Right atrium auricular region (tissue), 2 donors: ENCODE measurements at places on chromosomes 6 and 20. TPM values are rescaled to one million over a fixed set of nuclear protein-coding genes. Genes with fewer than 3 reads are reported as not detected.
A peak's percentile ranks its signal among the peaks of the same experiment; 100 is the strongest.

- peak overlapping the region; percentile 87 for H3K27ac ChIP-seq
- peaks cover 26% of the 10 kb centered on the region for H3K4me1 ChIP-seq
- no peak for DNase-seq
- H3K27me3 ChIP-seq, result no peaks in the 10 kb centered on the region
Measured at GRCh38 chr20:34940081-34940481, 15.5 kb downstream of the GSS start.

DNA sequence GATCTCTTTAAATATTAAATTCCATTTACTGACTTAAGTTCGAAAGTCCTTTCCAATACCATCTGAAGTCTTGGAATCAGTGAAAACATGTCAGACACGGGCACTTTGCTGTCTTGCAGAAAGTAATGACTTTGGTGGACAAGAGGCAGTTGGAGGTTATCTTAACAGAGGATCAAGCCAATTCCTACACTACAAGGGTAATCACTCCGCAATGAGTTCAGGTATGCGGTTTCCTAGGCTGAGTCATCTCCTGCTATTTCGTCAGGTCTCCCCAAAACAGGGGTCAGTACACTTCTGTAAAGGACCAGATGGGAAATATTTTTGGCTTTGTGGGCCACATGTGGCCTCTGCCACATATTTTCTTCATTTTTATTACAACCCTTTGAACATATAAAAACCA lies 656.6 kb downstream of the KIF16B start:
- DNase-seq, result no peak
- no peak overlapping the region for H3K4me3 ChIP-seq
- H3K36me3 ChIP-seq, result no peaks in the 10 kb centered on the region
- no peaks in the 10 kb centered on the region for H3K27me3 ChIP-seq
- H3K4me1 ChIP-seq, result no peaks in the 10 kb centered on the region

The PSMB9 gene
- 17.6 TPM for total RNA-seq

DNA sequence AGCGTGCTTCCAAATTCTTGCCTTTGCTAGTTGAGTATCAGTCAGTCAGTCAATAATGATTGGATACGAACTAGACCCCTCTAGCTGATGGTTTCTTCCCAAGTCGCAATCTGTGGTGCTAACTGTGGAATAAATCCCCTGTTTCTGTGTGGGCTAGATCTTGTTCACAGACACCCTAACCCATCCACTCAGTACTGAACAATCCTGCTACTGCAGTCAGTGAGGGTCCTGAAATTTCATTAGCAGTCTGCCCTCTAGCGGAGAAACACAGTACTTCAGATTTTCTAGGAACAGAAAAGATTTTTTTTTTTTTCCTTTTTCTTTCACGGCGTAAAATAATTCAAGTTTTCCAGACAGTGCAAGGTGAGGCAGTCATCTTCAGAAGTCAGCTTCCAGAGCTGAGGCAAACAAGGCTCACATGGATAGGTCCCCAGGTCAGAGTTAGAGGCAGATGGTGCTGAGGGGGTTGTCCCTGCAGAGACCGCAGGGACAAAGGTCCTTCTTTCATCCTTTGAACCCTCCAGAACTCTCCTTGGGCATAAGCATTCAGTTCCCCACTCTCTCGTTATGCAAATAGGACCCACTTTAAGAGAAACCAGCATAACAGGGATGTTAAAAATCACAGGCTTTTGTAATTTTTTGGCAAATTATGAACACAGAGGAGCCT lies 119.6 kb downstream of the SCML4 start:
- H3K27ac ChIP-seq, result no peak overlapping the region
- H3K4me1 ChIP-seq, result no peaks in the 10 kb centered on the region
- no peaks in the 10 kb centered on the region for H3K27me3 ChIP-seq
- no peak for DNase-seq

- no peak for DNase-seq
- no peak overlapping the region for H3K4me3 ChIP-seq
- no peaks in the 10 kb centered on the region for H3K27me3 ChIP-seq
- H3K4me1 ChIP-seq, result no peaks in the 10 kb centered on the region
- no peak overlapping the region for H3K27ac ChIP-seq
Measured at GRCh38 chr6:149242883-149243282, 74.6 kb upstream of the TAB2 start.

GRCh38 chr6:128648022-128648598 lies 127.7 kb upstream of the PTPRK start:
- no peak for DNase-seq
- no peaks in the 10 kb centered on the region for H3K4me1 ChIP-seq
- H3K36me3 ChIP-seq, result no peaks in the 10 kb centered on the region
- H3K27ac ChIP-seq, result peak overlapping the region; percentile 63

DNA sequence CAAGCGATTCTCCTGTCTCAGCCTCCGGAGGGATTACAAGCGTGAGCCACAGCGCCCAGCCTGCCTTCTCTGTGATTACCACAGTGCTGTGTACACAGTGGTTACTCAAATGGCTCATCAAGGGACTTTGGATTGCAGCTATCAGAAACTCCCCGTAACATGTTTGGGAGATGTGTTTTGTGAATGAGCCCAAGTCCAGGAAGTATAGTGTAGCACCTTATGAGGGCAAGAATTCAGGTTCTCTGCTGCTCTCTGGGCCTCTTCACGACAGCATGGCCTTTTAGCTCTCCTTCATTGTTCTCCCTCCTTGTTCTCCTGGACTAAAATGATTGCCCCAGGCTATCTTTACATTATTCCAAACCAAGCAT lies 34.1 kb upstream of the RPL7L1 start:
- H3K36me3 ChIP-seq, result peaks cover 6% of the 10 kb centered on the region
- H3K27me3 ChIP-seq, result no peaks in the 10 kb centered on the region
- no peak overlapping the region for H3K27ac ChIP-seq

- no peaks in the 10 kb centered on the region for H3K36me3 ChIP-seq
- H3K27ac ChIP-seq, result no peak overlapping the region
- H3K4me3 ChIP-seq, result no peak overlapping the region
- no peaks in the 10 kb centered on the region for H3K4me1 ChIP-seq
- H3K27me3 ChIP-seq, result no peaks in the 10 kb centered on the region
Measured at GRCh38 chr20:33299111-33299603, 16.1 kb downstream of the BPIFB1 start.

DNA sequence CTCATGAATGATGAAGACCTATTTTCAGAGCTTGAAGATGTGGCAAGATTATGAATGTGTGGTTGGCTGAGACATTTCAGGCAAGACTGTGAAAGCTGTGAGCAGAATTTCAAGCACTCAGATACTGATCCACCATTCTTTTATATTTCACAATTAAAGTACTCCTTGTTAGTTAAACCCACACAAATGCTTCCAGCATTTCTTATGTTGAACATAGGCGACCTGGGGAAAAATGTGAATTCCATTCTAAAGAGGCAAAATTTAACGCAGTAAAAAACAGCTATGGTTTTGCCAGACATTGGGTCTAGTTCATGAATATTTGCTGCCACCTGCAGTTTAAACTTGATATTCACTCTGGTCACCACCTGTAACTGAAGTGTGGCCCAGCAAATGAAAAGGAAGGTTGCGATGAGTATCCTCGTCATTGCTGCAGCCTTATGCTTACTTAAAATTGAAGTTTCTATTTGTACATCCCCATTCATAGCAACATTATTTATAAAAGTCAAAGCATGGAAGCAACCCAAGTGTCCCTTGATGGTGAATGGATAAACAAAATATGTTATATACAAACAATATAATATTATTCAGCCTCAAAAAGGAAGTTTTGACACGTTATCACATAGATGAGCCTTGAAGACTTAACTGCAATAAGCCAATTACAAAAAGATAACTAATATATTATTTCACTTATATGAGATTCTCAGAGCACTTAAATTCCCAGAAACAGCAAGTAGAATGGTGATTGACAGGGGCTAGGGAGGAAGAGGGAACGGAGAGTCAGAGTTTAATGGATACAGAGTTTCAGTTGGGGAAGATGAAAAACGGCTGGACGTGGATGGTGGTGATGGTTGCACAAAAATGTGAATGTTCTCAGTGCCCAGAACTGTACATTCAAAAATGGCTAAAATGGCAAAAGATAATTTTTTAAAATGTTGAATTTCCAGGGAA lies 32.4 kb upstream of the FAM184A start:
- H3K4me3 ChIP-seq, result no peak overlapping the region
- no peak overlapping the region for H3K27ac ChIP-seq
- no peaks in the 10 kb centered on the region for H3K4me1 ChIP-seq
- no peak for DNase-seq
- H3K36me3 ChIP-seq, result no peaks in the 10 kb centered on the region

The C6orf52 gene
- total RNA-seq, result not detected

The TEAD3 gene
- total RNA-seq, result 19.3 TPM

DNA sequence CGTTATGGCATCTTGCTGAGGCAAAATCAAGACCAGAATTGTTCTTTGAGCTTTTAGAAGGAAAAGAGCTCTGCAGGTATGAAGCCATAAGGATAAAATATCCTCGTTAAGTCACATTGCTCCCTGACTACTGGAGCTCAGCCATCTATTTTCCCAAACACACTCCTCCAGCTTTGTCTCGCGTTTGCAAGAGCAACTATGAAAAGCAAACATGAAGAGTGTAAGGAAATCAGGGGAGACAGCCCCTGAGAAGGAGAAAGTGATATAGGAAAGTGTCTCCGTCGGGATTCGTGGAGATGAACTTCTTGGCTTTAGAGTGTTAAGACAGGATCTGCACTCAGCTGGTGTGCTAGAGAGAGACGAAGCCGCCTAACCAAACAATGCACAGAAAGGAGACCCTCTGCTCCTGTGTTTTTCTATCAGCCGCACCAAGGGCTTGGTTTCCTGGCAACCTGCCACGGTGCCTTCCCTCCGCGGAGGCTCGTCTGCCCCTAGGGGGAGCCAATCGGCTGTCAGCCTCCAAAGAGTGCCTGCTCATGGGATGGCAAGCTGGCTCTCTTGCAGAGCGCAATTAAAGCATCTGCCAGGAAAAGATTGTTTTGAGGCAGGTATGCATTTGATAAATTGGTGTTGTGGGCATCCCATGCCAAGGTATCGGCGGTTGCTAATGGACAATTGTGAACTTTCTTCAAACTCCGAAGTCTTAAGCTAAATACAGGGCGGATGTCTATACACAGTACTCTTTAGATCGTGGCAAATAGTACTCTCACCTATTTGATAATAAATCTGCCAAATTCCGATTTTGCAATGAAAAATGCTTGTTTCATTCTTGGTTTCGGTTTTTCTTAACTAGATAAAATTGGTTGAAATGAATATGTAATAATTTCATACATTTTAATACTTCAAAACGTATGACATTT lies 603.2 kb downstream of the RNF144B start:
- no peak overlapping the region for H3K27ac ChIP-seq
- H3K36me3 ChIP-seq, result no peaks in the 10 kb centered on the region
- H3K4me1 ChIP-seq, result no peaks in the 10 kb centered on the region
- no peaks in the 10 kb centered on the region for H3K27me3 ChIP-seq
- H3K4me3 ChIP-seq, result no peak overlapping the region
- DNase-seq, result peak; percentile 61

DNA sequence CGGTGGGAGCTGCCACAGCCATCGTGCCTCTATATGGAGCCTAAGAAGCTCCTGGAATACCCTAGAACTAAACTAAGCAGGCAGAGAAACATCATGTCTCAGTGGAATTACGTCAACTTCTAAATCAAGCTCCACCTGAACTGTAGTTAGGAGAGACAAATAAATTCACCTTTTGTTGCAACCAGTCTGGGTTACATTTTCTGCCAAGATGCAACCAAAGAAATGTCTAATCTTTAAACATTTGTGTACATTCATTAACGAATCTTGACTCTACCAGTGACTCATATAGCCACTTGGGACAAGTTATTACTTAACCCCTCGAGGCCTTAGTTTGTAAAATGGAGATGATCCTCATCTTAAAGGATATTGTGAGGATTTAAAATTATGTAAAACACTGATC lies 8.9 kb downstream of the PTPRK start:
- no peak overlapping the region for H3K4me3 ChIP-seq
- no peak for DNase-seq
- no peaks in the 10 kb centered on the region for H3K36me3 ChIP-seq

GRCh38 chr6:136669299-136669699 lies 119.1 kb upstream of the MAP7 start:
- H3K27ac ChIP-seq, result no peak overlapping the region
- H3K4me1 ChIP-seq, result no peaks in the 10 kb centered on the region
- H3K4me3 ChIP-seq, result no peak overlapping the region
- H3K36me3 ChIP-seq, result no peaks in the 10 kb centered on the region
- no peaks in the 10 kb centered on the region for H3K27me3 ChIP-seq

DNA sequence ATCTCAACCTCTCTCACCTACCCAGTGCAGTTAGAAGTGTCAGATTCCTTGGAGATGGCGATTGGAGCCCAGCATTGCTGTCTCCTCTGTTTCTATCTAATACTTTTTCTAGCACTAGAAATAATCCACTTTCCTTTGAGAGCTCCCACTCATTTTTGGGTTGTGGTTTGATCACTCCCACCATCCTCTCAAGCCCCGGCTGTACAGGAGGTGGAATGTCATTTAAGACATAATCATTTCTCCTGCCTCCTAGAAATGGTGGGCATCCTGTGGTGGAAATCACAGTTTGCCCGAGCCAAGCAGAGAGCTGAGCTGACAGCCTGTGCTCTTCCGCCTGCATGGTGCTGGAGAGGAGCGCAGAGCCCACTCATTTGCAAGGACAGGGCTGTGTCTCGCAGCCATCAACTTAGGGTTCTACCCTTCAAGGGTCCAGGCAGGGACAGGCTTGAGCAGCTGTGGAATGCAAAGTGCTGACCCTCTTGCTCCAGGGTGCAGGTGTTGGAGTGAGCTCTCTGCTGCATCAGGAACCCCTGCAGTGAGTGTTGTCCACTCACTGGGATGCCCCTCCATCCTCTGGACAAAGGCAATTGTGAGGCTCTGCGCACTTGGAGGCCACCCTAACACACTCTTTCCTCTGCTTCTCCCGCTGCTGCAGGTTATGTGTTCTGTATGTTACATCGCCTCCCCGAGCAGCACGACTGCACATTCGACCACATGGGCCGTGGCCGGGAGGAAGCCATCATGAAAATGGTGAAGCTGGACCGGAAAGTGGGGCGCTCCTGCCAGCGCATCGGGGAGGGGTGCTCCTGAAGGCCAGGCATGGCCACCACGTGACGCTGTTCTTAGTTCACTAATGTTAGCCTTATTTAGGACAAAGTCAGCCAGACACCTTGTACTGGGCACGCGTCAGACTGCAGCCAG lies 332.3 kb downstream of the ZFAND3 start:
- no peaks in the 10 kb centered on the region for H3K27me3 ChIP-seq
- no peak overlapping the region for H3K27ac ChIP-seq
- no peak for DNase-seq
- peaks cover 6% of the 10 kb centered on the region for H3K36me3 ChIP-seq
- peaks cover 22% of the 10 kb centered on the region for H3K4me1 ChIP-seq

GRCh38 chr20:50632701-50633100 lies 58.6 kb downstream of the RIPOR3 start:
- H3K27me3 ChIP-seq, result no peaks in the 10 kb centered on the region
- no peak for DNase-seq
- no peak overlapping the region for H3K27ac ChIP-seq
- no peaks in the 10 kb centered on the region for H3K36me3 ChIP-seq
- H3K4me3 ChIP-seq, result no peak overlapping the region
- peaks cover 20% of the 10 kb centered on the region for H3K4me1 ChIP-seq

DNA sequence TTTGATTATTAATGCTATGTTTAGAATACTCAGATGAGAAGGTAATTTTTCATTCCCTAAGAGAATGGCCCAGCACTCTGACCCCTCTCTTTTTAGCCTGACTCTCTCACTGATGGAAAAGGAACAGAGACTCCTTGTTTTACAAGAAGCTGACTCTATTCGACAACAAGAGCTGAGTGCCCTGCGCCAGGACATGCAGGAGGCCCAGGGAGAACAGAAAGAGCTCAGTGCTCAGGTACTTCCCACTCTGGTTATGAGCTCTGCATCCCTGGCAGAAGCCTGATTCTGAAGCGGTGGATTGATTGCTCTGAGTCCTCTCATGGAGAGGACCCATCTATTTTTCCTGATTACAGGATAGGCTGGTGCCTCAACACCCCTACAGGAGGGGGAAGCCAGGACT lies 33.0 kb downstream of the C20orf173 start:
- H3K36me3 ChIP-seq, result peaks cover 61% of the 10 kb centered on the region
- no peaks in the 10 kb centered on the region for H3K27me3 ChIP-seq
- H3K27ac ChIP-seq, result no peak overlapping the region
- H3K4me3 ChIP-seq, result no peak overlapping the region
